ENCODE measurements at places on chromosomes 6 and 20.

- no peak for DNase-seq
Measured at GRCh38 chr6:138026342-138026741, 80.9 kb downstream of the PERP start.

GRCh38 chr6:53645859-53646258, 19.7 kb downstream of the KLHL31 start:
- DNase-seq: no peak

GRCh38 chr20:2468581-2469407, 1.8 kb downstream of the SNRPB start:
- no peak for DNase-seq

DNA sequence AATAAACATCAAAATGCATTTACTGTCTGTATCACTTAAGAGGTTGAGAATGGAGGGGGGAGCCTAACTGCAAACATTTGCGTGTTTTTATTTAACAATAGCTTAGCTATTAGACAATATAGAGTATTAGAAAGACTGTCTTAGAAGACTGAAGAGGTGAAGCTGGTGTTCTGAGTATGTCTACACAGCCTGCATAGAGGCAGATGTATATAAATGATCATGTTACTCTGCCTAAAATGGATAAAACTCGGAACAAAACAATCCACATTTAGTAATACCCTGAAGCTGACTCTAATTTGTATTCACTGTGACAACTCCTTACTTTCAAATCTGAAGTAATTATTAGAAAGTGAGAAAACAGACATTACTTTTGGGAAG, 181.9 kb downstream of the GMPR start:
- DNase-seq: no peak

GRCh38 chr20:4677846-4678245, 43.9 kb upstream of the PRND start:
- no peak for DNase-seq

DNA sequence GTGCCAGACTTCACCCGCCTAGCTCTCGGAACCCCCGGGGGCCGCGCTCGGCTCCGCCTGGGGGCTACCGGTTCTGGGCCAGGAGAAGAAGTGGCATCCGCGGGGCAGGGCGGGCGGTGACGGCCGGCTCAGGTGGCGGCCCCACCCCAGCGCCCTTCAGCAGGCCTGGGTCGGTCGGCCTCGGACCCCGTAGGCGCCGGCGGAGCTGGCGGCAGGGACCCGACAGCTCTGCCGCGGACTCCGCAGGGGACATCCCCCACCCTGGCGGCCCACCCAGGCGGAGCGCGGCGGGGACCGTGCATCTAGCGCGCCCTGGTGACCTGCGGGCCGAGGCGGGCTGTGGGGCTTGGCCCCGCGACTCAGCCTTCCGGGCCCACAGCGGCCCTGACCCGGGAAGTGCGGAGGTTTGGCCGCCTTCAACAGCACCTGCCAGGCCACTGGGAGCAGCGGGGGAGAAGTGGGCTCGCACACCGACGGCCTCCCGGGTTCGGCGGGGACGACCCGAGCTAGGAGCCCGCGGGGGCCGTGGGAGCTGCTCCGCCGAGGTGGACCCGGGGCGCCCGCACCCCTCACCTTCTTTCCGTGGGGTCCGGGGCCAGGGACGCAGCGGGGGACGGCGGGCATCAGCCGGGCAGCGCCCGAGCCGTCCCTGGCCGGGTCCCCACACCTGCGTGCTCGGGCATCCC, 87.1 kb downstream of the TMEM242 start:
- no peak for DNase-seq

DNA sequence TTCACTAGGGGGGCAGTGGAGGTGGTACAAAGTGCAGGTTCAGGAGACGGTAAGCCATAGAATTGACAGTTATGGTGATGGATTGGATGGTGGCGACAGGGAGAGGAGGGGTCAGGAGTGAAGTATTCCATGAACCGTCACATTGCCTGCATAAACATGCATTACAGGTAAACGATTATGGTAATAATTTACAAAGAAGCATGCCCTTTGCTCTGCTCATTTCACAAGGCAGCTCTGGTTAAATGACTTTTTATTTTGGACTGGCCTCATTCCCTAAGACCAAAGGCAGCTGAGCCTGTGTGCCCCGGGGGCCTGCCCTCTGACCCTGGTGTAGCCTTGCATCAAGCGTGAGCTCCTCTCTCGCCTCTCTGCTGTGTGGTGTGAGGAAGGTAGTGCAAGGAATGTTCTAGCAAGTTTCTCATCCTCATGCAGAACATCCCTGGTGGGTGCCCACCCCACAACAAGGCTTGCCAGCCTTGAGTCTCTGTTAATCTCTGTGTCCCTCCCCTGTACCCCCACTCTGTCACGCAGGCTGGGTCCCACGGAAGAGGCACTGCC, 59.0 kb downstream of the PPP1R14C start:
- no peak for DNase-seq
